GM18507 (cell line): ENCODE measurements at places on chromosomes 12 and 14.

DNA sequence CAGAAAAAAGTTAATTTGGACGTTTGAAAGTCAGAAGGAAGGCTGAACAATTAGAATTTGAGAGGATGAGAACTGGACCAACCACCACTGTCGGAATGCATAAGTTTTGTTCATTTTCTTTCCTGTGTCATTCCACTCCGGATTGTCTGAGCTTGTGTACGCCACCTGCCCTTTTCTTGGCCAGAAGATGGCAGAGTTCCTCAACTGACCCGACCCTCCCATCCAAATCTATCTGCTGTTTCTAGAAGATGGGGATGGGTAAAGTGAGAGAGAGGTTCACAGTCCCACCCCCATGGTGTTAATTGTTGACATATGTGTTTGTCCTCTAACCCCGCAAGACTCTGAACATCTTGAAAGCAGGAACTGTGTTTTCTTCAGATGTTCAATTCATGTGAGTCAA lies 388.0 kb downstream of the VRK1 start:
- DNase-seq = no peak

DNA sequence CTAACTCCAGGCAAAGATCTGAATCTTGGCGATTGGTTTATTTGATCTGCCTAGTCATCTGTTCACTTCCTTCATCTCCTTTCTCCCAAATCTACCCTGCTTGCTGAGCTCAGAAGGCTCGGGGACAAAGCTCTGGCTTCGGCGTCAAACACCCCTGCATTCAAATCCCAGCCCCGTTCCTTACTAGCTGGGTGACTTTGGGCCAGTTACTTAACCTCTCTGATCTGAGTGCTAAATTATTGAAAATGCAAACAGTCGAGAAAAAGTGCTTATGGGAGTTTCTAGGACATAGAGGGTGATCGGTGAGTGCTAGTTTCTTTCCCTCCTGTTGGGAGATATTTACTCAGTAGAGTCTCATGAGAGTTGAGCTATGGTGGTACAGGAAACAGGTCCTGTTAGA lies 121.2 kb upstream of the RFLNA start:
- no peak for DNase-seq

DNA sequence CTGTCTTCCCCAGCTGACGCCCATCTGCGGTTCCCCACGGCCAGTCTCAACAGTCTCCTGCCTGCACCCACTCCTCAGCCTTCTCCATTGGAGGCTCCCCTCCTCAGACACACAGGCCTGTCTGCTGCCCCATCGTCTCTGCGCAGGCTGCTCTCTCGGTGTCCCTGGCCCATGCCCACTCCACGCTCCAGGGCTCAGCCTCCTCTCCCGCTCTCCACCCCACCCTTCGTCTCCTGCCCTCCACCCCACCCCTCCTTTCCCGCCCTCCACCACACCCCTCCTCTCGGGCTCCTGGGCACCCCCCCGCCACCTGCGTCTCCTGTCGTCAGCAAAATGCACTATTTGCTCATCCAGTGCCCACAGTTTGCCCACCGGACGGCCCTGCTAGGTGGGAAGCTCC lies 119.6 kb upstream of the DIO3 start:
- DNase-seq = no peak

- no peak for DNase-seq
These were observed 271.5 kb upstream of the TBX3 start for GRCh38 chr12:114955414-114956014.

- DNase-seq = no peak
These were observed 13.9 kb downstream of the PELI2 start for GRCh38 chr14:56131865-56132833.

GRCh38 chr14:76901171-76902055 lies 75.2 kb downstream of the LRRC74A start:
- no peak for DNase-seq

- DNase-seq = no peak
These were observed 179.0 kb downstream of the CHST11 start for GRCh38 chr12:104635607-104636343.

DNA sequence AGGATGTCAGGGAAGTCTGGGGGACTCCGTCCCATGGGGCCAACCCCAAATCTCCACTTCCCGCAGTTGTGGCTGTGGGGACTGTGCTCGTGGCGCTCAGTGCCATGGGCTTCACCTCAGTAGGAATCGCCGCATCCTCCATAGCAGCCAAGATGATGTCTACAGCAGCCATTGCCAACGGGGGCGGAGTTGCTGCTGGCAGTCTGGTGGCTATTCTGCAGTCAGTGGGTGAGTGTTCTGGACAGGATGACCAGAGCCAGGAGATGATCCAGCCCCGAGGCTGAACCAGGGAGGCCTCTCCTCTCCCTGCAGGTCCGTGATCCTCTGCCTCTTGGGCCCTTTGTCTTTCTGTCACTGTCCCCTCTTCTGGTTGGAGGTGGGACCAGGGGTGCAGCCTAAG lies 8.8 kb upstream of the IFI27 start:
- no peak for DNase-seq
